Stimulated activated naive B cell treated with anti-CD40 and anti-IgM and Interleukin-4, amounts not matched to agents 10 μg/mL and 1 μg/mL and 100 μg/mL, for 72 hours (primary cell): ENCODE measurements at places on chromosomes 2 and 18.

GRCh38 chr2:17375262-17375661, 143.0 kb downstream of the RAD51AP2 start:
- DNase-seq: no peak

DNA sequence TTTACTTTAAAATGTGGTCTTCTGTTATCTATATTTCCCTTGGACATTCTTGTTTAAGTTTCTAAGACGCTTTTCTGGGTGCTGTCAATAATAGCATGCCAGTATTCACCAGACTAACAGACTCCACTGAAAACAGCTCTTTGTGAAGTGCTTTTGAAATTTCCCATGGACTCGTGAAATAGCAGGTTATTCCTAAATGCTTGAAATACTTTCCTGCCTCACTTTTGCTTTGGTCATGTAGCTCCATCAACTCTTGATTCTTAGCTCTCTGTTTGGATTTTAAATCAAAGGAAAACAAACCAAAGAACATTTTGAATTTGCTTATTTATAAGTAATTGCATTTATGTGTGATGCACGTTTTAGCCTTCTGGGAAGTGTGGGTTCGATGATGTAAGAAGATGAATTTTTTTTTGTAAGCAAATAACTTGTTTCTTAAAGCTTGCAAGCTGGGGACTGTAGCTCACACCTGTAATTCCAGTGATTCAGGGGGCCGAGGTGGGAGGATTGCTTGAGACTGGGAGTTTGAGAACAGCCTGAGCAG, 147.8 kb downstream of the WDSUB1 start:
- no peak for DNase-seq

- no peak for DNase-seq
These were observed 9.8 kb upstream of the LRRFIP1 start for GRCh38 chr2:237617587-237617982.

DNA sequence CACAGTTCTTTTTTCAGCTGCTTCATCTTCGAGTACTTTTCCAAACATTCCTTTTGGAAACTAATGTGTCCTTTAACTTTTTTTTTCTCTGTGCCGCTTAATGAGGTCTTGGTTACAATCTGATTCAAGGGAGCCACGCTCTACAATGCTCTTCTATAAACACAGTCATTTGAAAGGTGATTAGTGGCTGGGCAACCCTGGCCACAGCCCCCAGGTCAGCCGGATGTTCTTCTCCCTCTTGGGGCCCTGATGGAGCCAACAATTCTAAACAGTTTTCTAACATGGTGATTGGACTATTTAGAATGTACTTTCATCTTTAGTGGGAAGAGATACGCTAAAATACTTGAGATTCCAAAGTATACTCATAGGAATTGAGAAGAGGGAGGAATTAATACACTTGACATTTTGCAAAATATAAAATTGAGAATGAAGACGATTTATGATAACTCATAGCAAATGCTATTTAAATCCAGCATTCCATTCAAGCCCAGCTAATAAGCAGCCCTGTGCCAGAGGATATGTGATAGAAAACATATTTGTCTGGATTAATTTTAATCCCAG, 83.7 kb upstream of the MBOAT2 start:
- no peak for DNase-seq

DNA sequence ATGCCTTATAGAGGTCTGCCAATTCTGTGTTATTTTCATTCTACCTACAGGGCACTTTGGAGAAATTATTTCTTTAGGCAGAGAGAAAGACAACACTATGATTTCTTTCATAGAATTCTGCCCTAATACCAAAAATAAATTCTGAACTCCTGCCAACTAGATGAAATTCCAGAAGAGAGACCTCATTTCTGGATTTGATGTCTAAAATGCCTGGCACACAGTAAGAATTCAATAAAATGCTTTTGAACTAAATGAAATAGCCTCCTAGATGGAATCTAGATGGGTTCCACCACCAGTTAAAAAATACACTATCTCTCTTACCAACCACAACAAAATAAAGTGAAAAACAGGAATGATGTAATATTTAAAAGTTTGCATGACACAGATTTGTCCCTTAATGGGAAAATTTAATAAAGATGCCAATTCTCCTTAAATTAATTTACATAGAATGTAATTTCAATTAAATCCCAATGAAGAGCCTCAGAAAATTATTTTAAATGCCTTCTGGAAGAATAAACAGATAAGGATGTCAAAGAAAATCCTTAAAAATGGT, 75.0 kb downstream of the OSBPL1A start:
- DNase-seq: no peak

GRCh38 chr2:199258291-199258690, 199.4 kb downstream of the SATB2 start:
- DNase-seq: no peak

DNA sequence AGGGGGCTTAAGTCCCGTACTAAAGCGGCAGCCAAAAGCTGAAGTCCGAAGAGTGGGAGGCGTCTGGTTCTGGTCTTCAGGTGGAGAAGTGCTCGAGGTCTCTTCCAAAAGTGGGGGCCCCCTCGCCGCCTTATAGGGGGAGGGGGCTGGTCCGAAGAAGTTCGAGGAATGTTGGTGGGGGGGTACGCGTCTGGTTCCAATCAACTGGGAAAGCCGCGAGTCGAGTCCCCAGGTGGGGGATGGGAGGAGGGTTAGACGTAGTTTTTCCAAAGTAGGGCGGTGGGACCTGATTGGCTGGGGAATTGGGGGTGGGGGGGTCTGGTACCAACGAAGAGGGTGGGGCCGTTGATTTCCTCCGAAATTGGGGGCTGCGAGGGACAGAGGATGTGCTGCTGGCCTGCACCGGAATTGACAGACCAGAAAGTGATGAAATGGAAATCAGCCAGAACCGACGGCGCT, 594 bp downstream of the ITM2C start:
- no peak for DNase-seq
